ENCODE measurements at places on chromosomes 2 and 18. TPM values are rescaled to one million over a fixed set of nuclear protein-coding genes. Genes with fewer than 3 reads are reported as not detected.
A peak's percentile ranks its signal among the peaks of the same experiment; 100 is the strongest.

- DNase-seq = no peak
- no peaks in the 10 kb centered on the region for H3K4me1 ChIP-seq
- no peak overlapping the region for H3K4me3 ChIP-seq
- no peaks in the 10 kb centered on the region for H3K27me3 ChIP-seq
- H3K36me3 ChIP-seq = no peaks in the 10 kb centered on the region
Measured at GRCh38 chr2:175766880-175767279, 235.2 kb downstream of the LNPK start.

DNA sequence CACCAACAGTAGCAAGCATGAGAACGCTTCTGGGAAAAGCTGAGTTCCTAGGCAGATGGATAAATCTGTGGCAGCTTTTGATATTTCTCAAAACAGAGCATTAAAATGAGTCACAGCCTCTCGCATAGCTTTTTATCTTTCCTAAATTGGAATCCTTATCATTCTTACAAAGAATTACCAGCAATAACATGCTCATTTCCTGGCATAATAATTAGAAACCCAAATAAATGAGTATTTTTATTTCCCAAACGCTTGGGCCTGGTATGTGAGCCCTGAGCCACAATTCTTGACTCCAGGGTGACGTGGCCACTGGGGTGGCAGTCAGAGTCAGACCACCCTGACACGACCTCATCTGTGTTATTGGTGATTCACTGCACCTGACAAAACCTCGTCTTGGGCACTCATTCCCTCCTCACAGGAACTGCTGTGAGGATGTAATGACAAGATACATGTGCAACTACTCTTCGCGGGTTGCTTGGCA, 210.7 kb downstream of the ARL4C start:
- peaks cover 9% of the 10 kb centered on the region for H3K36me3 ChIP-seq
- DNase-seq = no peak
- peak overlapping the region; percentile 73 for H3K27ac ChIP-seq

DNA sequence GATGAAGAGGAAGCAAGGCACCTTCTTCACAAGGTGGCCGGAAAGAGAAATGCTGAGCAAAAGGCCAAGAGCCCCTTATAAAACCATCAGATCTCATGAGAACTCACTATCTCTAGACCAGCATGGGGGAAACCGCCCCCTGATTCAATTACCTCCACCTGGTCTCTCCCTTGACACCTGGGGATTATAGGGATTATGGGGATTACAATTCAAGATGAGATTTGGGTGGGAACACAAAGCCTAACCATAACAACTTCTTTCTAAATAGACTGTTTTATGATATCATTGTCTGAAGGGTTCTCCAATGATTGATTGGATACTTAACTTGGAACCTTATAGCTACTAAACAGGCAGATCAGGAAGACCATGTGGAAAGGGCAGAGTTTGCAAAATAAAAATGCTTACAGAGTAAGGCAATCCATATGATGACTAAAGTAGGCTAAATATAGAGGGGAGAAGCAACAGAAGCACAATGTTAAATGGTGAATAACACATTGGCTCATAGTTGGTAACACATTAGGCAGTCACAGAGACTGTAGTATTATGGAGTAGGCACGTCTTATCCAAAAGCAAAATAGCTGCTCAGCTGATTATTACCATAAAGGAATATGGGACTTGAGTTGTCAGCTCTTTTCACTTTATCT, 179.0 kb downstream of the BARD1 start:
- H3K4me3 ChIP-seq = no peak overlapping the region
- no peak overlapping the region for H3K27ac ChIP-seq
- no peaks in the 10 kb centered on the region for H3K4me1 ChIP-seq
- H3K36me3 ChIP-seq = no peaks in the 10 kb centered on the region

DNA sequence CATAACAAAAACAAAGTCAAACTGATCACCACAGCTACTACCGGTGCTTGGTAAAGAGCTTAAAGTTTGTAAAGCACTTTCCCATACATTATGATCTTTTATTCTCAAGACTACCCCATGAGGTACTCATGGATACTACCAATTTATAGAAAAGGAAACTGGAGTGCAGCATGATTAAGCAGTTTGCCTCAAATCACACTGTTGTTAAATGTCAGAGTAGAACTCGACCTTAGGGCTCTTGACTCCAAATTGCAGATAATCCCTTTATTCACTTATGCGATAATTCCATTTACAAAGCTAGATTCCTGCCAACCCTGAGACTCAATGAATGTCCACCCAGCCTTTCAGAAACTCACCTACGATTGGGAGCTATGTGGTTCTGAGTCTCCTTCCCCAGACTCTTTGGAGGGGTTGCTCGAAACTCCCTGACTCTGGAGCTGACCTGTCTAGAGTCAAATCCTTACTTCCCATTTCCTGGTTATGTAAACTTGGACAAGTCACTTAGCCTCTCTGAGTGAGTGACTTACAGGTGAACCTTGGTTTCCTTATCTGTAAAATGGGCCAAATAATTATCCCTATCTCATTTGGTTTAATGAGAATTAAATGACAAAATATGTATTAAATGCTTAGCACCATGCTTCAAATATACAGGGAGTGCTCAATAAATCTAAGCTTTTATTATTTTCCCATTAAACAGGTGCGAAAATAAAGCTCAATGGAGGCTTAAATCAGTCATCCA, 47.4 kb downstream of the PSD4 start:
- no peaks in the 10 kb centered on the region for H3K36me3 ChIP-seq
- H3K4me1 ChIP-seq = peaks cover 25% of the 10 kb centered on the region
- no peak overlapping the region for H3K4me3 ChIP-seq
- no peak overlapping the region for H3K27ac ChIP-seq

Gene EIPR1
- polyA plus RNA-seq = 41.1 TPM

Gene KCNK3
- polyA plus RNA-seq = not detected

Gene PPP4R3B
- polyA plus RNA-seq = 49.7 TPM

Gene C18orf54
- 0.20 TPM for polyA plus RNA-seq

Gene ADAM23
- polyA plus RNA-seq = not detected
